ENCODE measurements at places on chromosomes 2 and 18.

- peak; percentile 45 for DNase-seq
These were observed 3.0 kb downstream of the CNNM4 start for GRCh38 chr2:96763511-96764252.

DNA sequence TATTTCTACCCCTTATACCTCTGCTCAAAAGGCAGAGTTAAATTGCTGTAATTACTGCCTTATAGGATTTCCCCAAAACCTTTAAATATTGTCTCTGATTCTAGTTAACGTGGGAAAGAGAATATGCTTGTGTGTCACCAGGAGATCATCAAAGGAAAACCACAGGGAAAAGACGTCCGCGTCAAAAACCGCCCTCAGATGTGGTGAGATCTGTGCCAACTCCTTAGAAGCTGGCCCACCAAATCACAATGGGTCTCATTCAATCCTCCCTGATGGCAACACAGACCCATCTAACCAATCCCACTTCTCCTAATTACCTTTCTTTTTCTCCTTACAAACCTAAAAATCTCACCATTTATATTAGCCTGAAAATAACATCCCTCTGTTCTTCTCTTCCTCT lies 25.4 kb downstream of the VPS54 start:
- DNase-seq, result no peak

GRCh38 chr2:7744827-7745226 lies 827.6 kb downstream of the RNF144A start:
- no peak for DNase-seq

GRCh38 chr18:220708-221107 lies 47.1 kb downstream of the THOC1 start:
- no peak for DNase-seq

GRCh38 chr2:3728104-3729054 lies 25.0 kb downstream of the DCDC2C start:
- peak; percentile 62 for DNase-seq

DNA sequence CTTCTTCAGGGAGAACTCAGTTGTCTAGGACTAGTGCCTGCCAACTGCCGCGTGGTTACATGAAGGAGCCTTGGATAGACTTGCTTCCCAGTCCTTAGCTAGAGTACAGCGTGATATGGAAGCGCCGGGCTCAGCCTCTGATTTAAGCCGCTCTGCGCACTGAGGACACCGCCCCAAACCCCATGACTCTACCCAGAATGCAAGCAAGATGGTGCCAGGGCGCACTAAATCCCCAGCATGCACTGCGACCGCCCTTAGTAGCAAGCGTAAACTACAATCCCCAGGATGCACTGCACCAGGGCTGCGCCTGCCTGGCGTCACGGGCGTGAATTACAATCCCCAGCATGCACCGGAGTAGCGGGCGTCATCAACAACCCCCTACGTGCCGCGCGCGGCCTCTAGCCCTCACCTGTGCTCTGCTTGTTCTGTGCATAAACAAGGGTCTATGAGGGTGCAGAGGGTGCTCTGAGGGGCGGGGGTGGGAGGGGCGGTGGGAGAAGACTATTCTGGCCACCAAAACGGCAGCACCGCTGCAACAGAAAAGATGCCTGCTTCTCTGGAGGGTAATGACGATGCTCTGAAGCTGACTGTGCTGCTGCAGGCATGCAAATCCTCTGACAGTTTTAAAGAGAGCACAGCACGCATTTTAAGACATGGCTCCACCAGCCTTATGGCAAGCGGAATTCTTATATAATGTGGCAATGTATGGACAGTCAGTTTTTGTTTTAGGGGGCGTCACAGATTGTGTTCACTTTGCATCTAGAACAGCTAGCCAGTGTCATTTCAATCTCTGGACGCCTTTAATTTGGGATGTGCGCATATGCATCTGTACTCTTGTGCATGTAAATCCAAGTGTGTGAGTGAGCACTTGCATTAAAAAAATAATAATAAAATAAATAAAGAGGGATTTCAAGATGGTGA lies 282.5 kb upstream of the MYT1L start:
- DNase-seq, result peak; percentile 83

DNA sequence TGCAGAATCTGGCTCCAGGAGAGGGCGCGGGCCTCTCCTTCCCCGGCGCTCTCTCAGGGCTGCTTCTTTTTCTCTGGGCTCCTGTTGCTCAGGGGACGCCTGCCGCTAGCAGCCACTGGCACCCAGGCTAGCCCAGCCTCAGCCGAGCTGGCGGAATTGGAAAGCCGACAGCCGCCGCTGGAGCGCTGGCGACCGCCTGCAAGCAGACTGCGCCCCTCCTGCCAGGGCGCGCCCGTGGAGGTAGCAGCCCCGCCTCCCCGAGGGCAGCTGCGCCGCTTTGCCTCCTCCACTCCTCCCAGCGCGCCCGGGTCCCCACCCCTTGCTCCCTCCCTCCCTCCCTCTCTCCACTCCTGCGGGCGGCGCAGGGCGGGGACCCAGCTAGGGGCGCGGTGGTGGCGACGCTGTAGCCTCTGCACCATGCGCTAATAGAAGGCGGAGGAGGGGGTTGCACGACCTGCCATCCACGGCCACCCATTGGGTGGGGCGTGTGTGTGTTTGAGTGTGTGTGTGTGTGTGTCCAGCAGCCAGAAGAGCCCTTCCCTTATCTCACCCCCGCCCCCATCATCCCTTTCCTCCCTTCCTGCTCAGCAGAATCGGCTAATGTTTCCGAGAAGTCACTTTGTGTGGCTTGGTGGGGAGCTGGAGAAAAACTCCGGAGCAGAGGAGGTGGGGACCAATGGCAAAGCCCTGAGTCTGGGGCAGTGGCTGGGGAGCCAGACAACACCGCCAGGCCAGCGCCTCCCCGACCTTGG lies at the start of gene SCN9A:
Gene SCN9A (minus strand): TSS at position 209 of the 752 bp plus-strand sequence. CDS start 64,188 bp downstream, outside the sequence.
- peak; percentile 72 for DNase-seq

- DNase-seq, result no peak
These were observed 271.7 kb upstream of the FN1 start for GRCh38 chr2:215707608-215708007.

GRCh38 chr2:10165282-10165681 lies 42.7 kb downstream of the RRM2 start:
- DNase-seq, result no peak

- no peak for DNase-seq
These were observed 260.7 kb upstream of the SESTD1 start for GRCh38 chr2:179525340-179525739.

GRCh38 chr2:43267381-43267780 lies 41.0 kb upstream of the ZFP36L2 start:
- DNase-seq, result no peak

DNA sequence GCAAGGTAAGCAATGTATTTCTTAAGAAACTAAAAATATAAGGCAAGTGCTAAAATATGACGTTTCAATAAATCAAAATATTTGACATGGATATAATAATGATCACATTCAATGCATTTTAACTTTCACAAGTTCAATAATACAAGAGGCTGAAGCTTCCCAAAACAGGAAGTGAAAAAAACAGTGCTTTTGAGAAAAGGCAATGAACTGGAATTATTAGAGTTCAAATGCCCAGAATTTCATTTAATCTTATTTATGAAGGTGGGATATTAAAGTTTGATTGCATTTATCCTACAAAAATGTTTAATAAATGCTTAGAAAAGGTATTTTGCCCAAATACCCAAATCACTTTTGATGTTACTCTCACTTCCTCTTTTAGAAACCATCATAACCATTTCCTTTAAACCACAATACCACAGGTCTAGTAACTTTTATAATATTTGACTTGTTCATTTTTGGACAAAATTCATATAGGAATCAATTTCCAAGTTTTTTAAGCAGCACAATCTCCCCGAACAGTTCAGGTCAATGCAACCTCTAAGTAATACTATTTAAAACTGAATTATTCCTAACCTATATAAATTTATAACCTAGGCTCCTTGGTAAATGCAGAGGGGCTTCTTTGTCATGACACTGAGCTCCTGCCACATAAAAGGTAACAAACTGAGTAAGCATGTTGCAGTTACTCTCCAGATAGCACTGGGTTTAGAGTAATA lies 2.1 kb downstream of the NCKAP1 start:
- DNase-seq, result no peak

DNA sequence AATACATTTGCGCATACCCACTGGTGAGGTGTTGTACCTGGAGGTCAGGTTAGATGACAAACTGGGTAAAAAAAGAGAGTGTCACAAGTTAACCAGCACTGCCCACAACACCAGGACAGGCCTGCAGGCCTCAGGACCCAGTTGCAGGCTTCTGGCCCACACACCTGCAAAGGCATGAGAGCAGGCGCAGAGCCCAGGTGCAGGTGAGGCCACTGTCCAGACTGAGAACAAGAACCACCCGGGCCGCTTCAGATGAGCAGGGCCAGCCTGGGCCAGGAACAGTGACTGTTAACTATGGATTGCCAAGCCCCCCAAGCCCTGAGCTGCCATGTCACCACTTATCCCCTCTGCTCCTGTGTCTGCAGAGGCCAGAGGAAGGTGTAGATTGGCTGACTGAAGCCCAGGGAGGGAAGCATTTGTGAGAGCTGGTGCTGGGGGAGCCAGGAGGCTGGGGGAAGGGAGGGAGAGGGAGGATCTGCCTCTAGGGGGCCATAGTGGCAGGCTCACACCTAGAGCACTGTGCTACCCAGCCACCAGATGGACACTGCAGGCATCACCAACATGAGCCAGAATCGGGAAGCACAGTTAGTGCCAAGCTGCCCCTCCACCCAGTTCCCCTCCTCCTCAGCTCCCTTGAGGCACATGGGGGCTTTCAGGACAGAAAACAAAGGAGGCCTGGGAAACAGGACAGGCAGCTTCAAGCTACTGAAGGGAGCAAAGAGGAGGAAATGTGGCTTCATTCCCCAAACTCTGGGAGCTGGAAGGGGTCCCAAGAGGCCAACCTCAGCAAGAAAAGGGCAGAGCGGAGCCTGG lies 35.4 kb downstream of the SFXN5 start:
- DNase-seq, result no peak

DNA sequence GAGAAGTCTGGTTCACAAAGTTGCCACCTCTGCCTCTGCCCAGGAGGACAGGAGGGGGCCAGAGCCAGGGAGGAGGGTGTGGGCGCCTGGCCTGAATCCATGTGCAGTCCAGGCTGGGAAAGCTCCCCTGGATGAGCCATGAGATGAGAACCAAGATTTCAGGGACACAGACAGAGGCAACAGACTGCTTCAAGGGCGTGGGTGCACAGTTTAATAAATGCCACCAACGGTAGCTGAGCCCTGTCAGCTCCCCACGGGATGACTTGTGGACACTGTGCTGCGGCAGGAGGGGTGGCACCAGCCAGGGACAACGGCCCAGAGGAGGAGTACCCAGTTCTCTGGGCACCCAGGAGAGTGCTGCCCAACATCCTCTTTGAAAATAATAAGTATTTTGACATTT lies 15.2 kb downstream of the CAPG start:
- DNase-seq, result no peak

- no peak for DNase-seq
These were observed 110.0 kb downstream of the COL4A4 start for GRCh38 chr2:227054006-227054405.

- no peak for DNase-seq
These were observed 373.2 kb upstream of the FIGN start for GRCh38 chr2:164109006-164109405.

- no peak for DNase-seq
These were observed 277.1 kb upstream of the CCDC68 start for GRCh38 chr18:55236150-55236931.

DNA sequence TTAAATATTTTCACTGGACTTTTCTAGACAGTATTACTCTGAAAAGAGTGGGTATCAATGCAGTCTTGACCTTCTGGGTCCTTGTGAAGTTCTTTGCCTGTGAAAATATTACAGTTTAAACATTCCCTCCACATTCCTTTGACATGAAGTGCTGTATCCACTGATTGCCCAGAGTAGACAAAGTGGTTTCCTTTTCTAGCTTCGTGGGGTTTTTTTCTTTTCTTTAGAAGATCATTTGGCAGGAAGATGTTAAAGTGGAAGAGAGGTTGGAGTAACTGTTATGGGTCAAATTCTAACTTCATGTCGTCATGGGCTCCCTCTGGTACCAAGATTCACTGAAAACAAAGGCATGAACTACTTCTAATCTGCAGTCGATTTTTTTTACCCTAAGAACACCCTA lies 496.9 kb downstream of the EPHA4 start:
- peak; percentile 64 for DNase-seq

- peak; percentile 28 for DNase-seq
These were observed 1267.1 kb downstream of the LRP1B start for GRCh38 chr2:140863713-140864112.

GRCh38 chr18:72409903-72410302 lies 134.2 kb downstream of the CBLN2 start:
- no peak for DNase-seq

DNA sequence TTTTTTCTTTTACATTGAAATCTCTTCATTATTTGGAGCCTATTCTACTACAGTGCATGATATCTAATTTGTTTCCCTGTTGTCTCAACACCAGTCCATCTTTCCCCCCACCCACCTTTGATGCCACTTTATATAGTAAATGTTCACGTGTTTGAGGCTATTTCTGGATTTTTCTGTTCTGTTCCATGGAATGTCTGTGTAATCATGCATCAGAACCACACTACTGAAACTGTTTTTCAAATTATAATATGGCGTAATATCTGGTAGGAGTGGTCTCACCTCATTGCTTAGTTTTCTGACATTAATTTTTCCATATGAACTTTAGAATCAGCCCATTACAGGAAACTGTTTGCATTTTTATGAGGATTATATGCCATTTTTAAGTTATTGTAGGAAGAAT lies 19.1 kb upstream of the NARS1 start:
- DNase-seq, result peak; percentile 33

GRCh38 chr2:145023334-145023934 lies 503.5 kb upstream of the ZEB2 start:
- no peak for DNase-seq

DNA sequence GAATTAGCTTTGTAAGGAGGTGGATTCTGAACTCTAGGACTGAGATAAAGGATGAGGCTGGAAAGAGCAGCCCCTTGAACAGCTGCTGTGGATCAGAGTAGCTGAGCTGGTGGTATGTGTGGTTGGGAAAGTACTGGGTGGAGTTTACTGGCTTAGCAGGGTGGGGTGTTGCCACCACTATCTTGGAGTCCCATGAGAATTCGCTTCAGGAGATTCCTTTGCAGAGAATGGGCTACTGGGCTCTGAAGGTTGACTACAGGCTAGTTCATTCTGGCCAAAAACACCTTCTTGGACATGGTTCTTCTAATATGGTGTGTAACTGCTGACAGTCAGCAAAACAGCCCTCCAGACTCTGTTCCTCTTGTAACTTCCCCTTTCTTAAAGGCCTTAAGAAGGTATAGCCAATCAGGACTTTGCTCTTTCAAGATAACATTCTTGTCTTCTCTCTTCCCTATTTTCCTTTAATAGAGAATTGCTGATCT lies 52.7 kb downstream of the TET3 start:
- DNase-seq, result peak; percentile 51

DNA sequence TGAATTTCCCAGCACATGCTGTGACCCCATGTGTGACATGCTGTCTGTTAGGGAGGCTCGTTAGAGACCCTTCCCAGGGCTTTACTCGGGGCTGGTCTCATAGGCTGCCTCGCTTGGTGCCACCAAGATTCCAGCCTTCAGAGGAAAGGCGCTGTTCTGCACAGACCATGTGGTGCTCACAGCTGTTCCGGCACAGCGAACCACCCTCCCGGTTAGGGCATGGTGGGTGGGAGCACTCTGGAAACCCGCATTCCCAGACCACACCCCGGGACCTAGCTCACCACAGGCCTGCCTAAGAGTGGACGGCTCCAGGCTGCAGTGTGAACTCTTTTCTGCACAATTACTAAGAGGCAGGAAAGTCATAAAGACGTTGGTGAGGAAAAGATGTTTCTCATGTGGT lies 112.0 kb downstream of the MBP start:
- DNase-seq, result no peak

Data from foreskin fibroblast (primary cell).